ENCODE measurements at places on chromosomes 5 and 9. TPM values are rescaled to one million over a fixed set of nuclear protein-coding genes. Genes with fewer than 3 reads are reported as not detected.

SHISAL2B gene
- total RNA-seq, result not detected

PHYHD1 gene
- total RNA-seq, result 1.2 TPM

PCDHB9 gene
- not detected for total RNA-seq

STARD4 gene
- total RNA-seq, result 69.1 TPM

TMEM252 gene
- total RNA-seq, result not detected

PCDHGA6 gene
- total RNA-seq, result 0.57 TPM

SLC36A2 gene
- not detected for total RNA-seq

IFNA13 gene
- total RNA-seq, result not detected

AIF1L gene
- total RNA-seq, result 0.32 TPM

C1QTNF3 gene
- total RNA-seq, result 4.5 TPM

CETN3 gene
- total RNA-seq, result 29.6 TPM

ASS1 gene
- total RNA-seq, result 2.1 TPM

C9orf57 gene
- not detected for total RNA-seq

NADK2 gene
- total RNA-seq, result 11.0 TPM

ST8SIA4 gene
- total RNA-seq, result 73.8 TPM

RAB3C gene
- not detected for total RNA-seq

TIMD4 gene
- 1.1 TPM for total RNA-seq

PCDHA10 gene
- total RNA-seq, result not detected

CDK5RAP2 gene
- 87.1 TPM for total RNA-seq

GABRA6 gene
- not detected for total RNA-seq

SEMA6A gene
- total RNA-seq, result not detected

DBH gene
- not detected for total RNA-seq

PNPLA7 gene
- total RNA-seq, result 3.0 TPM

TTC23L gene
- not detected for total RNA-seq

S100Z gene
- total RNA-seq, result 1.7 TPM
